ENCODE measurements at places on chromosomes 4 and X.

DNA sequence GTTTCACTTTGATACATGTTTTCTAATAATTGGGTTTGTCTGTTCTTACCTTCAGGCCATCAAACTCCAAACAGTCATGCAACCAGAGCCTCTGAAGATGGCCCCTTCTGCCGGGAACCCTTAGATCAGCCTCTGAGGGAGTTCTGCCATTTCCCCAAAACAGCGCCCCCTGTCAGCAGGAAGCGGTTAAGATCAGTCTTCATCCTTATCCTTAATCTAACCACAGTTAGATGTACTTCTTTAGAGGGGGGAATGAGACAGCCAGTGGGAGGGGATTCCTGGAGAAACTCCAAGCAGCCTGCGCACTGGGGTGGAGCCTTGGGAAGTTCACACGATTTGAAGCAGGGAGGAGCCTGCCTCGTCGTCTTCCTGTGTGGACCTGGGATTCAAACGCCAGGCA, 185.4 kb downstream of the INPP4B start:
- no peak for DNase-seq

- no peak for DNase-seq
Measured at GRCh38 chrX:96436105-96436504, 248.5 kb upstream of the DIAPH2 start.

DNA sequence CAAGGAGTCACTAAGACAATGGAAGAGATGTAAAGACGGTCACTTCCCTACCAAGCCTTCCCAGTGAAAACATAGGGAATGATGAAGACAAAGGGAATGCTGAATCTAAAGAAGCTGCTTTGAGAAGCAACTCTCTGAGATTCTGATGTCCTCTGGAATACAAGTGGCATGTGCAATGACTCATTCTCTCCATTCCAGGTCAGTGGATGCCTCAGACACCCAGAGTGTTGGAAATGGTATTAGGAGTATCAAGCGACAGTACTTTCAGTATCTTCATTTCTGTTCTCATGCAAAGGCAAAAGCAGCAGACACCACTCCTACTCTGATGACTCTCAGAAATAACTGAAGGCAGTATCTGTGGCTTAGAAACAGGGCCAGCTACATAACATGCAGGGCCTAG, 102.6 kb downstream of the FSTL5 start:
- no peak for DNase-seq

DNA sequence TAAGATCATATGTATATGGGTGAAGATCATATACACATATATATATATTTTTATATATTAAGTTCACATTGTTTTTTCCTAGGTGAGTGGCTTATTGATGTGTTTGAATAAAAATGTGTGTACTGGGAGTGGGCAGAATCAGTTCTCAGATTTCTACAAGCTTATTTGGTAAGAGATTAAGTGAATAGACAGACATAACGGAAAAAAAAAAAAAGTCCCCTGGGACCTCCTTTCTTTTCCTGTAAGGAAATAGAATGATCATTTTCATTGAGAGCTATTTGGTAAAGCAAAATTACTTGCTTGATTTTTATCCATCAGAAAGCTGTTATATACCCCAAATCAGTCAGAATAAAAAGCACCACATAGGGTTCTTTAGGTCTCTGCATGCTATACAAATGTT, 597.7 kb downstream of the PCDH18 start:
- DNase-seq: no peak

DNA sequence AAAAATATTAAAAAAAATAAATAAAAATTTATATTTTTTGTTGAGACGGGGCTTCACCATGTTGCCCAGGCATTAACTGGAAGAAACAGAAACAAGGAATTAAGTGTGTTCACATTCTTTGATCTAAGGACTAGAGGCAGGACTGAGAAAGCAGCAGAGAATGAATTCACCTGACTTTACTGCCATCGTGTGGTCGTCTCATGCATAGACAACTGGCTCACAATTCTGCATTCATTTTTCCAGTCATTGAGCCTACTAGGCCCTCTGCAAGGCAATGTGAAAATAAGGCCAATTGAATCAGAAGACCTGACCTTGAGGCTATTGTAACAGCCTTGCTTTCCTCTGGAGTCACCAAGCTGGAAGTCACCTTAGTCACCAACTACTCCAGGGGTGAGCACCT, 37.4 kb downstream of the LHFPL1 start:
- DNase-seq: peak; percentile 49

- DNase-seq: no peak
Measured at GRCh38 chr4:140497747-140498636, at the start of gene MGAT4D. Gene MGAT4D, minus strand, starts transcription at chr4:140498293. Its CDS starts 71 bp downstream, at chr4:140498222.

Data from astrocyte of the cerebellum (primary cell).